Natural killer cell (primary cell): ENCODE measurements at places on chromosomes 13 and 19. TPM values are rescaled to one million over a fixed set of nuclear protein-coding genes. Genes with fewer than 3 reads are reported as not detected.

DNA sequence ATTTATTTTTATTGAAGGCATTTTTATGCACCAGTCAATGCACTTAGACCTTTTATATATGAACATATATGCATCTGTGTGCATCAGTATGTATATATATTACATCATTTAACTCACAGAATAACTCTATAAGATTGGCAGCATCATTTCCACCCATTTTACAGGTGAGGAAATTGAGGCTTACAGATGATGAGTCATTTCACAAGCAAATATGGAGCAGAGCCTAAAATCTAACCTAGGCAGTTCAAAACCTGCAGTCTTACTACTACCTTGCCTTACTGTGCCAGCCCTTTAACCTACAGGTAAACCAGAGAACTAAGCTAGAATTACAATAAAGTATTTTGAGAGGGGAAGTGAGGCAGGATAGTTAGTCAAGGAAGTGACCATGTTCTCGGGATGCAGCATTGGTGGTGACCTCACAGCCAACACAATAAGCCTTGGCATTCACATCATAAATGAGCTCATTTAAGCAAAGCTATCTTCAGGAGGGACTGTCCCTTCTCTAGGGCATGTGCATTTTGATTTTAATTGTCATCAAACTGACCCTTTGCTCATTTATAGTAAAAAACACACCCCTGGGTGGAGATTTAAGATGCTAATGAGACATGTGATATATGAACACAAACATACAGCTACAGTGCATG, 274.3 kb downstream of the DCLK1 start:
- no peak for DNase-seq

DNA sequence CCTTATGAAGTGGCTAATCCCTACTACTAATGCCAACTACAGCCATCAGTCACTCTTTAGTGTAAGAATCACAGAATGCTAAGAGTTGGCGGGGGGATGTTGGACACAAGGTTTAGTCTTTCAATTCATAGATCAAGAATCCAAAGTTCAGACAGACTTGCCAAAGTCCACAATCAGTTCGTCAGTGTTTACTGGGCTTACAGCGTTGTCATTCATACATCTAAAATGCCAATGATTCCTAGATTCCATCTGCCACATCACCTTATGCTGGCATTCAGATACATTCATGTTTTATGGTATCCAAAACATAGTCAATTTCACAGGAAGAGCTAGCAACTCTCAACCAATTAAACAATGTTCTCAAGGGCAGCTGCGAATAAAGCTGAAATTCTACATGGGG, 18.1 kb downstream of the RCBTB2 start:
- no peak for DNase-seq

DNA sequence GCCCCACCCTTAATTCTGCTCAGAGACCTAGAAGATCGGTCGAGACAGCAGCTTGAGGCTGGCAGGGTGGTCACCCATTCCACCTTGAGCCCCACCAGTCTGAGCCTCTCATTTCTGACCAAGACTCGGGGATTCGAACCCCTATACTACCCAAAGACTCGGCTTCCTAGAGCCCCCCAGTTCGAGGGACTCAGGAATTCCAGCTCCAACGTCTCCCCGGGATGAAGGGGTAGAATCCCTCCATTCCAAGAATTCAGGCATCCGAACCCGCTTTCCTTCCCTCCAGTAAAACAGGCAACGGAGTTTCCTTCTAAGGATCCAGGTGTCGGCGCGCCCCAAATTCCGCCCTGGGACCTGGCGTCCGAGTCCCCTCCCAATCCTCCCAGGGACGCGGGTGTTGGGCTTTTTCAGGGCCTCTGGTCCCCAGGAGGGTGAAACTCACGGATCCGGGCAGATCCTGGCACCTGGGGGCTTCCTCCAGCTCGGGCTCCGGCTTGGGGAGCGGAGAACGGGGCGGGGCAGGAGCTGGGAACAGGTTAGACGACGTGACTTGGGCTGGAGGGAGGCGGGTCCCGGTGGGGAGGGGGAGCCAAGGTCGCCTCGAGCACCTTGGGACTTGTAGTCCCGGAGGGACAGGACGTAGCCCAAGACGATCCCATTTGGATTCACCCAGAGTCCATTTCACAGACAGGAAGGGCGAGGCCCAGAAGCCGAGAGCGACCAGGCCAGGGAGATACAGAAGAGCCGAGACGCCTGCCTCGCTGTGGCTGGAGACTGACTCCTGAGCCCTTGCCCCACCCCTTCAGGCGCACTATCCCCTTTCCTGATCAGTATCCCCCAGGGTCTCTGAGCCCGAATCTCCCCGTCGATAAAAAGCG, at the start of gene PPP1R13L:
PPP1R13L (minus strand) TSS at position 513 of the 878 bp plus-strand sequence. CDS start 6,751 bp downstream, outside the sequence.
- peak; percentile 57 for DNase-seq

- no peak for DNase-seq
These were observed 214.9 kb downstream of the KLF5 start for GRCh38 chr13:73273745-73274144.

- DNase-seq = no peak
These were observed 21.1 kb upstream of the POMP start for GRCh38 chr13:28637714-28638355.

DNA sequence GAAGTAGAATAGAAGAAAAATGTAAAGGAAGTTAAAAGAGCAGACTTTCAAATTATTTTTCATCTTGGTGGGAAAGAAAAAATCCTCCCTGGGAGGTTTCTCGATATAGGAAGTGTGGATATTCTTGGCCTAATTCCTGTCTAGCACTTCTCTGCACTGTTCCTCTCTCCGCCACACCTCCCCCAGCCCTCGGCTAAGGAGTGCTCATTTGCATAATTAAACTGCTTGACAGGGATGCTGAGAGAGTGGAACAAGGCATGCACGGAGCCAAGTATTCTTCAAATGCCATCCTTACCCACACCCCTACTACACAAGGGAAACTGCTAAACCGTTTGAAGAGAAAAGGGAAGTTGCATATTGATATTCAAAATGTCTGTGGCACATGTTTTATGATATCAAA, 511.0 kb upstream of the HTR2A start:
- no peak for DNase-seq

DNA sequence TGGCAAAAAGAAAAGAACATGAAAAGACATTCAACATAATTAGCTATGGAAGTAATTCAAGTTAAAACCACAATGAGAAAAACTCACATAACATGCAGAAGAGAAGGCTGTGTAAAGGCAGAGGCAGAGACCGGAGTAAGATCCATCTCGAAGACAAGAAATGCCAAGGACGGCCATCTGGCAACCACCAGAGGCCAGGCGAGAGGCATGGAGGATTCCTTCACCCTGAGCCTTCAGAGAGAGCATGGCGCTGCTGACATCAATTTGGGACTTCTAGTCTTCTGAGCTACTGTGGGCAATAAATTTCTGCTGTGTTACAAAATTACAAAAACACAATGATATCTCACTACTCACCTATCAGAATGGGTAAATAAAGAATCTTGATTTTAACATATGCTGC, 381.0 kb downstream of the TSHZ3 start:
- no peak for DNase-seq

- DNase-seq = no peak
These were observed 33.9 kb upstream of the CEACAM8 start for GRCh38 chr19:42628411-42629140.

DNA sequence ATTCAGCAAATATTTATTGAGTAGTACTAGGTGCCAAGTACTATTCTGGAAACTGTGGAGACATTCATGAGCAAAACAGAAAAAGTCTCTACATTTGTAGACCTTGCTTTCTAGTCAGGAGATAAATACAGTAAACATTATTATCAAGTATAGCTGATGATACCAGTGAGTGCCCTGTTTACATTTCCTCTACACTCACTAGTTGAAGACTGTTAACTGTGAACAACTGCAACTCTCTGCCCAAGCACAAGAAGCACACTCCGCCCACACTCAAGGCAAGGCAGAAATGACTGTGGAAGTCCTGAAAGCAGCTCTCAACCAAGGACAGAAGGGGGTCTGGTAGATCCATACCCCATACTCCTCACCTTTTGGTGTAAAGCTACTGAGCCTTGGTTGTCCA, 837.0 kb downstream of the DIAPH3 start:
- no peak for DNase-seq

DNA sequence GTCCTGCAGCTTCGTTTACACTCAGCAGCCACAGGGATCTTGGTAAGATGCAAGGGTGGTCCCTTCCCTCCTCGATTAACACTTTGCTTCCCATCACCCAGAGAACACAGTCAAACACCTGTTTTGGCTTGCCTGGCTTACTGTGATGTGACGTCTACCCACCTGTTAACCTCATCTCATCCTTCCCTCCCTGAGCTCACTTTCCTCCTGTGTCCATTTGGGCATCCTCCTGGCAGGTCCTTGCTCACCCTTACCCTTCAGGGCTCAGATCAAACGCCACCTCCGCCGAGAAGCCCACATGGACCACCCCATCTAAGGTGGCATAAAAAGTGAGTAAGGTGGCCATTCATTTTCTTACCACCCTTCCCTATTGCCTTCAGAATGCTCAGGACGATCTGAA, 9.2 kb downstream of the FIZ1 start:
- DNase-seq = no peak

DNA sequence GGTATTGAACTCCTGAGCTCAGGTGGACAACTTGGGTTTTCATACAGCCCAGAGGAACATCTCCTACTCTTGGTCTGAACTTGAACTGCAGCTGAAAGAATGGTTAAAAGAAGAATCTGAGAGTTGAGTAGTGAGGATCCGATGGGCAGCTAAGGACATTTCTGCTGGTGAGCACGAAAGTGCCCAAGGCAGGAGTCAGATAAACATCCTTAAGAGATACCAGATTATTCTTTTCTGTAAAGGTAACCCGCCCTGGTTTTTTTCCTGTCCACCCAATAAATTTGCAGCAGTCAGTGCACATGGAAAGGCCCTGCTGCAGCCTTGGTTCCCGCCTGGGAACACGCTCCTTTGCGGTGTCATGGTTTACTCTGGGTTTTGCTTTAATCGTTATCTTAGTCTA, 78.4 kb upstream of the ARHGEF7 start:
- no peak for DNase-seq

GRCh38 chr13:106295971-106296370, 239.5 kb downstream of the EFNB2 start:
- no peak for DNase-seq

DNA sequence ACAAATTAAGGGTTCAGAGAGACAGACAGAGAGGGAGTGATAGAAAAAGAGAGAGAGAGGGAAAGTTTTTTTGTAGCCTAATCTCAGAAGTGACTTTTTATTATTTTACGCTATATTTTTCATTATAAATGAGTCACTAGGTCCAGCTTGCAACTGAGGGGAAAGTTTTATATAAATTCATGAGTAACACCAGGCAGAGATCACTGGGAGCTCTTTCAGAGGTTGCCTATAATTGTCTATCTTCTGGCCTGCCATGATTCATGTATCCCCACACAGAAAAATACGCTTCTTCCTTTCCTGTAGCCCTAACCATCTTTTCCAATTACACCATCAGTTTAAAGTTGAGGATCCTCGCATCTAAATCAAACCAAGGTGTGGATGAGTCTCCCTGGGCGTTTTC, 467.9 kb downstream of the SLITRK1 start:
- DNase-seq = no peak

DNA sequence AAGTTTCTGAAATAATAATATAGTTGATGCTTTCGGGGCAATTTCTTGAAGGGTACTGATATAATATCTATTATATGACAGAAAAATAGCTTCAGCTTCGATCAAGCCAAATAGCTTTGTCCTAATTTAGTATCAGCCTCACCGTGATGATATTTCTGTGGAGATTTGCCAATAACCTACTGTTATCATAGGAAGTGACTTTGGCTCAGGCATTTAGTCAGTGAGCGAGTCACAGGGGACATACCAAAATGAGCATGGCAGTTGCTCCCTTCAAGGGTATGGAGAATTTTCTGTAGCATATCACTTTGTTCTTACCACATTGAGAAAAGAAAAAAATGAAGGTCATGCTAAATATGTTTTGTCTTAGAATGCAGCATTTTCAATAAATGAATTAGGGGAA, 767.6 kb upstream of the SLITRK1 start:
- no peak for DNase-seq

DNA sequence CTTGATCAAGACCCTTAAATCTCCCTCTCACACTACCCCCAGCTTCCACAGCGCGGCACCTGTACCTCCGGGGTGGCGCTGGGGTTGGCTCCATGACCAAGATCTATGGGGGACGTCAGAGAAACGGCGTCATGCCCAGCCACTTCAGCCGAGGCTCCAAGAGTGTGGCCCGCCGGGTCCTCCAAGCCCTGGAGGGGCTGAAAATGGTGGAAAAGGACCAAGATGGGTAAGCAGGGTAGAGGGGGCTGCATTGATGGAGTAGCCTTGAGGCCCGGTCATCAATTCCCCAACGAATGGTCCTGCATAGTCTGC, 8.1 kb upstream of the CD79A start:
- no peak for DNase-seq

DNA sequence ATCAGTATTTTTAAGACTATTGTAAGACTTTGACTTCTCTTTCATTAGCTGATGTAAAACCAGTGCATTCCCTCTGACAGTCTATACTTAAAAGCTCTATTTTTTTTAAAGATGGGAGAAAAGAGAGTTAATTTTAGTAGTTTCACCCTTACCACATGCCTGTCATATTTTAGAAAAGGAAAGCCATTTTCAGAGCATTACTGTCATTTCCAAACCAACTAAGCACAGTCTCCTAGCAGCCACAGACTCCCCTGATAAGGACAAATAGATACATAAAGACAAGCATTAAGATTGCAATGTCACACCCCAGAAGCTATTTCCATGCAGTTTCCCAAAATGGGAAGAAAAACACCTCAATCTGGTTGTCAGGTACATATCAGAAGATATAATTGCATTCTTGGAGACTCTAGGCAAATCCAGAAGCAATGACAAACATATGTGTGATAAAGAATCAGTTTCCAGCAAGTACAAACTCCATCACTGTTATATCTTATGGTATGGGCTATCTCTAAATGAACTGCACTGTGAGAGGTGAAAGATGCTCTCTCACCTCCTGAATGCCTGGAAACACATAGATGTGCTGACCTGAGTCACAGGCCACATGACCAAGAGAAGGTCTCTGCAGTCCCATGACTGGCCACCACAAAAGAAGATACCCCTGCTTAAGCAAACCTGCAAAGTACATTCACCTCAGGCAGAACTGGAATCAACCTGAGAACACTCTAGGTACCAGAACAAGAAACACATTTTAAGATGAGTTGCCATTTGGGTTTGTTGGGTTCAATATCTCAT, 303.3 kb downstream of the POU4F1 start:
- DNase-seq = no peak

Gene C2CD4C
- not detected for total RNA-seq

Gene TMEM59L
- total RNA-seq = not detected

Gene APOC1
- total RNA-seq = not detected

Gene RNF17
- total RNA-seq = not detected

Gene PTPRH
- total RNA-seq = not detected

Gene CGB8
- total RNA-seq = not detected
